NT2/D1 (cell line): ENCODE measurements at places on chromosomes 2 and 18.

DNA sequence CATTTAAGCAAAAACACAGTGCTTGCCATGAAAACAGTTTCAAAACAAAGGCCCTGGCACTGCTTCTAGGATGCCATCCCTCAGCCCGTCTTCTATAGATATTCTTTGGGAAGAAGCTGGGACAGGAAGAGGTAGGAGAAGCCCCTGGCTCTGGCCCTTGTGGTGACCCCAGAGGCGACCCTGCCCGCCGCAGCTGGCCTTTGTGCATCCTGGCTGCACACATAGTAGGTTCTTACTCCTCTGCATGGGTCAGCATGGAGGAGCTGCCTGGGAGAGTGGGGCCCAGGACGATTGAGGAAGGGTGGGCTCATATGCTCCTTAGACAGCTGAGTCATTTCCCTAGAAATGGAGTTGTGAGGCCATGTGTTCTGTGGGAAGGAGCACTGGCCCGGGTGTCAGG is 44.4 kb upstream of the OTOF start:
- DNase-seq = no peak

DNA sequence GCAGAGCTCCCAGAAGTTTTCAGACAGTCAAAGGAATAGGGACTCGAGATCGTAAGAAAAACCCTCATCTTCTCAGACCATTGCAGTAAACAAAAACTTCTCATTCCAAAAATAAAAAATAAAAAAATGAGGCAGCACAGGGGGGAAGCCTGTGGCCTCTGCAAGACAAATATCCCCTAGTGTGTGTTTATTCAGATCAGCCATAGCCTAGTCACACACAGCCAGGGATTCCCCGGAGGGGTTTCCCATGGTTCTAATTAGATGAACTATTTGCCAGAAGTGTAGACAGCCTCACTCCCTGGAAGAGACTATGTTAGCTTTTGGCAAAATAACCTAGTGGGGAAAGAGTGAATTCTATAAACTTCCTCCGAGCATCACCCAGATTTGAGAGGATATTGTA is 122.9 kb upstream of the KLF7 start:
- no peak for DNase-seq

GRCh38 chr18:35055105-35055504 is 13.9 kb downstream of the MAPRE2 start:
- DNase-seq = no peak

GRCh38 chr2:38850045-38850444 is 25.7 kb downstream of the DHX57 start:
- DNase-seq = no peak

DNA sequence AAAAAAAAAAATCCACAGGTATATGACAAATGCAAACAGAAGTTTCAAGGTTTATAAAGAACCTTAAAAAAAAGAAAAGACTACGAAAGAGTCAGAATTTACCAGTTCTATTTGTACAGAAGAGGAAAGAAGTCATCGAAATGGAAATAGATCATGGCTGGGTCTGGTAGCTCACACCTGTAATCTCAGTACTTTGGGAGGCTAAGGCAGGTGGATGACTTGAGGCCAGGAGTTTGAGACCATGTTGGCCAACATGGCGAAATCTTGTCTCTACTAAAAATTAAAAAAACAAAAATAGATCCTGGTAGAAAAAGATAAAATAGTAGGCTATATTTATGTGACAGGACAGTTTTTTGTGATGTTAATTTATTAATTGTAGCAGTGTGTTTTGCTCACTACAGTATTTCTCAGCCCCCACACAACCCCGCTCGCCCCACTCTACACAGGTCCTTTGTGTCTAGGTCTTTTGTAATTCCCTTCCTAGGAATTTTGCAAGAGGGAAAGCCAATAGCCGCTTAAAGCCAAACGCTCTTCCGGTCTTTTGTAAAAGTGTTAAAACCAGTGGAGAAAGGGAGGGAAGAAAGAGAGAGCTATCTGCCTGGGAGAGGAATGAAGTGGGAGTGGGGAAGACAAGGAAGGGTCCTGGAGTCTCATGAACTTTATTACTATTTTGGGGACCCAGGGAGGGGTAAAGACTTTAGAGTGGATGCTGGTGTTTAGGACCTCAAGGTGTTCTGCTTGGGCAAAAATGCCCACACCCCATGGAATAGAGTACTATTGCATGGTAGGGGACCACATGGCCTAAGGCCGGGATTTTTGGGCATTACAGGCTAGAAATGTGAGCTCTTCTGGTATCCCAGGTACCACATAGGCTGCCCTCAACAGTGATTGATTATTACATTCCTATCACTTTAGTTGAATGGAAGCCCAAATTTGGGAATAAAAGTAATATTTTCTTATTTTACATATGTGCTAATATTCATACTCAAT is 59.4 kb upstream of the XPO1 start:
- peak; percentile 72 for DNase-seq

- no peak for DNase-seq
Observed at GRCh38 chr2:73986085-73986681, 1.5 kb downstream of the TET3 start.

DNA sequence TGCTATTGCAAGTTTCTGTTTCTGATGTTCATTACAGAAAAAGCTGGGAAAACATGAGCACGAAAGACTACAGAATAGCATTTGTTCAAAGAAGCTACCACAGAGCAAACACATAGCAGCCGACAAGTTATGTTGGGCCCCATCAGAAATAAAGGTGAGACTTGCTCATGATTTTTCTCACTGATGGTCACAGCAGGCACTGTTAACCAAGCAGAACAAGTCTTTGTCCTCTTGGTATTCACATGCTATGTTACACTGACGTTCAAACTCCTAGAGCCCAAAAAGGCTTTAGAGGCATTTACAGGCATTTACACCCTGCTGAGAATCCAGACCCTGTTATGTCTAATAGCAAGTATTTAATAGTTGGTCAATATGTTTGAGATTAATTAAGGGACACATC is 235.0 kb upstream of the HNMT start:
- DNase-seq = peak; percentile 22

DNA sequence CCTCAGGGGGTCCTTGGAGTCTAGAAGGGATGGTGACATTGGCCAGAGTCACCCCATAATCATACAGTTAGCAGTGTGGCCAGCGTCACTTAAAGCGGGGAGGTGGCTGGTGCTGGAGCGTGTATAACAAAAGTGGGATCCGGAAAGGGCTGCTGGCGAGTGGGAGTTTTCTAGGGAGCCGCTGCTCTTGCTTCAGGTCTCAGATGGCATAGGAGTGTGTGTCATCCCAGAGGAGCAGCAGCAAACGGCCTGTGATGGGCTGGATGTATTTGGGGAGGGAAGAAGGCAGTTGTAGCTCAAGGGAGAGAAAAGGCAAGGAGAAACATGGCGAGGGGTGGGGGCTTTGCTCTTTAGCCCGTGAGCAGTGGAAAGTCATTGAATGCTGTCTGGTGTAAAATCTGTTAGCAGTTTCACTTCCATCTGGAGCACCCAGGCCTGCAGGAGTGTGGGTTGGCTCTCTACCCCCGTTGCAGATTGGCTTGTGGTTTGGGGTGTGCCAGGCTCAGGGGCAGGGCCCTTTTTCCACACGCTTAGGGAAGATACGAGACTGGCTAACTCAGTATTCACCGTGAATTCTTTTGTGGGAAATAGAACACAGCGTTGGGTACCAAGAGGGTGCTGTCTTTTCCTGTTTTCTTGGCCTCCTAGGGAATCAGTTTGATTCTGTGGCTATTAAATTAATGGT is 120.5 kb downstream of the AGAP1 start:
- no peak for DNase-seq

GRCh38 chr2:43484323-43484930 is 111.4 kb downstream of the THADA start:
- DNase-seq = peak; percentile 72

DNA sequence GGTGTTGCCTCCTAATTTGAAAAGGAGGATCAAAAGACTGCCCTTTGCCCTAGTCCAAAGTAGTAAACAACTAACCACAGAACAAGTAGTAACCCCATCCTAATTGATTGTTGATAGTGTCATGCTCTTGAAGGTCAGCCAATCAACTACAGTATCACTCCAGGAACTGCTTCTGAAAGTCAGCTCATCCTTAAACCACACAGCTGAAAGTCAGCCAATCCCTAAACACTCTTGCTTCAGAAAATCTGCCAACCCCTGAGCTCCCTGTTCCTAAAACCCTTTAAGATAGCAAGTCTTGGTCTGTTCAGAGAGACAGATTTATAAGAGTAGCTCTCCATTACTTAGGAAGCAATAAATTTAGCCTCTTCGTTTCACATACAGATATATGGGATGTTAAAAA is 51.6 kb upstream of the CPO start:
- no peak for DNase-seq

- DNase-seq = no peak
Observed at GRCh38 chr18:55096263-55096951, 137.1 kb upstream of the CCDC68 start.

DNA sequence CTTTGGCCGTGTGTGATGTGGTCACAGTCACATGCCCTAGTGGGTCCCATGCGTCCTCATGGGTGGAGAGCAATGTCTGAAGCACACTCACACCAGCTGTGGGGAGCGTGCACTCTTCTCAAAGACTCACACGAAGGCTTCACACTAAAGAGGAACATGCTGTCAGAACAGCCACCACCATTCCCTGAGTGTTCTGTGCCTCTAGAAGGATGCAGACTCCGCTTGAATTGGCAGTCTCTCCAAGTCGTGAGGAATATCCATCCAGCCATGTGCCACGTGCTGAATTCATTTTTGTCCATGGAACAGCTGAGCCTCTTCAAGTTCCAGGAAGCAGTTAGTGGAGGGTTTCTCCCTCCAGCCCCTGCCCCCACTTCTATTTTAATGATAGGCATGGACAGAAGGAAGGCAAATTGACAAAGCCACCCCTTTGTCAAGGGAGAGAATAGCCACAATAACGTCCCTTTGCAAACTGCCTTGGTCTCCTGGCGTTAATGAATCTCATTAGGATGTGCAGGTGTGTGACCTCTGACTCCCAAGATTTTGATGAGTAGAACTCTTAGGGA is 464.3 kb upstream of the ID2 start:
- DNase-seq = no peak

GRCh38 chr2:54568876-54569321 is 112.8 kb downstream of the SPTBN1 start:
- DNase-seq = no peak

- peak; percentile 33 for DNase-seq
Observed at GRCh38 chr2:209334188-209335017, 89.4 kb upstream of the MAP2 start.

- DNase-seq = no peak
Observed at GRCh38 chr18:77547757-77548156, 298.1 kb downstream of the GALR1 start.

DNA sequence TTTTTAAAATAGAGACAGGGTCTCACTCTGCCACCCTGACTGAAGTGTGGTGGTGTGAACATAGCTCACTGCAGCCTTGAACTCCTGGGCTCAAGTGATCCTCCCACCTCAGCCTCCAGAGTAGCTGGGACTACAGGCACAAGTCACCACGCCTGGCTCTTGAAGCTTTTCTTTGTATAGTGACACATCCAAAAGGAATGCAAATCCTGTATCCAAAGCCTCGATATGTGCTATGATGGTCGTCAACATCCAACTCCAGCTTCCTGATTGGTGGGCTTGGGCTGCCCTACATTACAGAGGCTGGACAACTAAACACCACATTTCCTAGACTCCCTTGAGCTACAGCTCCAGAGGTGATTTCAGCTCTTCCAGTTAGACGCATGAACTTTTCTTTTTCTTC is 101.7 kb upstream of the PGAP1 start:
- DNase-seq = no peak

DNA sequence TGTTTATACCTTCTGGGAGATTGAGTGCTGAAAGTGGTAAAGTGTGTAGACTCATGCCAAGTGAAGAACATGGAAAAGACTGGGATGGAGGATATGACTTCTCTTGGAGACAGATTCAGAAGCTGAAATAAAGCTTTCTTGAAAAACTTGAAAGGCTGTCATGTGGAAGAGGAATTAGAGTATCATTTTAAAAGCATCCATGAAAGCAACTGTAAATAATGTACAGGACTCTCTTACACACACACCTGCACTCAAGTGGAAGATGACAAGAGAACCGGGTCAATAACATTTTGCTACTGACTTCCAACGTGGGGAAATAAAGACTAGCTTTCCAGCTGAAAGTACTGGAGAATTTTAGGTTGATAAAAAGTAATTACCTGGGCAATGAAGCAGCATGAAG is 658.2 kb downstream of the TDRD15 start:
- no peak for DNase-seq

- DNase-seq = no peak
Observed at GRCh38 chr2:160367887-160368286, 125.7 kb downstream of the RBMS1 start.

DNA sequence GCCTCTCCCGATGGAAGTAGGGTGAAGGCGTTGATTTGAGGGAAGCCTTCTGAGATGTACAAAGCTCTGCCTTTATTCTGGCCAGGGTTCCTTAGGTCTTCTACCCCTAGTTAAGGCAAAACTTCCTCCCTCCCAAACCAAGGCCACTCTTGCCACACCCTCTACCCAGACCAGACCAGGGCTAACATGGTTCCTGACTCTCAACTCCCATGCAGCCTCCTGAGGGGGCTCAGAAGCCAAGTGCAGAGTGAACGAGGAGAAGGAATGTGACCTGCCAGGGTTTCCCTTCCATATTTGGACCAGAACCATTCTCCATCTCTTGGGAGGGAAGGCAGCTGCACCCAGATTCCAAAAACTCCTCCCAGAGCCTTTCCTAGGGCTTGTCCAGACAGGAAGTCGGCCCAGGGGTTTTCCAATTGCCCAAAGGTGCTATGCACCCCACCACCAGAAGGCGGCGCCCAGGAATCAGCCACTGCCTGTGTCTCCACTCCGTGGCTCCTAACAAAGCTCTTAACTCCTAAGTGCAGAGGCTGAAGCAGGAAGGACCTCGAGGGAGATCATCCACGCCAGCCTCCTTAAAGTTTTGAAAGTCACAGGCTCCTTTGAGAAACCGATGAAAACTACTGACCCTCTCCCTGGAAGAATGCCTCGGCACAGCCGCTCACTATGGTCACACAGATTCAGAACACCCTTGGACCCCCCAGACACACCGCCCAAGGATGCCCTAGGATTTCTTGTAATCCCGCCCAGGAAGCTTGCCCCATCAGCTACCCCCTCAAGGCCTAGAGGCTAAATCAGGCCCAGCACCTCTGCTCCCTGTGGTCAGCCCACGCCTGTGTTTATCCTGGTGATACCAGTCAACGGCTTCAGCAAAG is 157.8 kb downstream of the SMAD2 start:
- DNase-seq = peak; percentile 55

DNA sequence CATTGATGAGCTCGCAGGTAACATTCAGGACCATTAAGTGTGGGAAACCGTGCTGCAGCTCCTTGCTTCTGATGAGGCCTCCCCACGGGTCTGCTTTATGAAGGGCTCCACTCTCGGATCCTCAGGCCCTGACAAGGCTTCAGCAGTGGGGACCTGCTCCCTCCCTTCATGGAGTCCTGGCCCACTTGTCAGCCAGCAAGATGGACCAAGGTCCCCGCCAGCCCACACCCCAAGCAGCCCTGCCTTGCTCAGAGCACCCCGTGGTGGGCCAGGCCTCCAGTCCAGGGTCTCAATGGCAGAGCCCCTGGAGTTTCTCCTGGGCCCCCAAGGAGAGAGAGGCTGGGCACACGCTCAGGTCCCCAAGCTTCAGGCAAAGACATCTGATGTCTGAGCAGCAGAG is 41.5 kb downstream of the CROCC2 start:
- DNase-seq = no peak

GRCh38 chr2:1739961-1740715 is 4.2 kb downstream of the PXDN start:
- DNase-seq = no peak

GRCh38 chr2:10140841-10141610 is 18.5 kb downstream of the RRM2 start:
- DNase-seq = no peak
